ENCODE measurements at places on chromosomes 12 and 14.
A peak's percentile ranks its signal among the peaks of the same experiment; 100 is the strongest.

- peaks cover 1% of the 10 kb centered on the region for H3K4me1 ChIP-seq
- no peaks in the 10 kb centered on the region for H3K27me3 ChIP-seq
- H3K36me3 ChIP-seq = no peaks in the 10 kb centered on the region
- DNase-seq = no peak
- H3K27ac ChIP-seq = no peak overlapping the region
These were observed 69.2 kb downstream of the NOVA1 start for GRCh38 chr14:26528415-26529182.

GRCh38 chr14:54490445-54491175, 1.8 kb upstream of the GMFB start:
- no peak overlapping the region for H3K4me3 ChIP-seq
- H3K36me3 ChIP-seq = no peaks in the 10 kb centered on the region
- no peak overlapping the region for H3K27ac ChIP-seq
- H3K27me3 ChIP-seq = peaks cover 5% of the 10 kb centered on the region

DNA sequence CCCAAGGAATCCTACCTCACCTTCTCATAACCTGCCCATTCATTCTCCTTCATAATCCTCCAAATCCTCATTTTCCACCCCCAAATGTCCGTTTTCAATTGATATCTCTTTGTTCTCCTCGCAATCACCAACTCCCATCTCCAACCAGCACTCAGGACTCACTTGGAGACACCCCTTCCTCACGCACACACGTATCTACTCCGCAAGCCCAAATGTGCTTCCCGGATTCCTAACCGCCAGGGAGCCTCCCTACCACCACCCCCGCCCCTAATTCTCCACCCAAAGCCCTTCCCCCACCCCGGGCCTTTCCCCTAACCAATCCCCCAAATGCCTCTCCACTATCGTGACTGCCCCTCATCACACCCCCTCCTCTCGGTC, 304 bp downstream of the KCTD10 start:
- DNase-seq = no peak
- peaks cover 6% of the 10 kb centered on the region for H3K4me1 ChIP-seq
- H3K27me3 ChIP-seq = no peaks in the 10 kb centered on the region
- H3K36me3 ChIP-seq = no peaks in the 10 kb centered on the region
- H3K27ac ChIP-seq = peak overlapping the region; percentile 100
- peak overlapping the region; percentile 100 for H3K4me3 ChIP-seq

- H3K4me1 ChIP-seq = no peaks in the 10 kb centered on the region
- no peak overlapping the region for H3K4me3 ChIP-seq
- no peaks in the 10 kb centered on the region for H3K36me3 ChIP-seq
- H3K27me3 ChIP-seq = peaks cover 1% of the 10 kb centered on the region
- H3K27ac ChIP-seq = no peak overlapping the region
These were observed 16.1 kb upstream of the SLC38A4 start for GRCh38 chr12:46841891-46842290.

DNA sequence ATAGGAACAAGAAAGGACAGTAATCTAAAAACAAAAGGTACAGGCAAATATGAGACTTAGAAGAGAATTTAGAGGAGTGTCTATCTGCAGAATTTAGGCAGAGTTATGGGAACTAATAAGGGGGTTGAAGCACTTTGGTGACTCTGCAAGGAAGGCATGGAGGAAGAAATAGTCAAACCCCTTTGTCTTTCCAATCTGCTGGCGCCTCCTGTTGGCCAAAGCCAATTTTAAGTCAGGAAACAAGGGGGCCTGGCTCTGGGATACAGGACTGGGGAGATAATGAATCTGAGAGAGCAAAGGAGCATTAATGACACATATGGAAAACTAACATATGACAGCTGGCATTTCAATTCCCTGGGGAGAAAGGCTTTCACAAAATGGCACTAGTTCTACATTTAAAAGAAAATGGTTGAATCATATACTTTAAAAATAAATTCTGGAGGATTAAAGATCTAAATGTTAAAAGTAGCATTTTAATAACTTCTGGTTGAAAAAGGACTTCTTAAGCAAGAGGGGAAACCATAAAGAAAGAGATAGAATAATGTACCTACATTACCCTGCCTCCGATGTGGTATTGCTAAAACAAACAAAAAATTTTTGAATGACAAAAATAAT, 48.5 kb upstream of the CSRP2 start:
- H3K36me3 ChIP-seq = no peaks in the 10 kb centered on the region
- peak overlapping the region; percentile 96 for H3K27ac ChIP-seq
- H3K4me3 ChIP-seq = peak overlapping the region; percentile 53
- H3K4me1 ChIP-seq = peaks cover 22% of the 10 kb centered on the region
- DNase-seq = peak; percentile 84

DNA sequence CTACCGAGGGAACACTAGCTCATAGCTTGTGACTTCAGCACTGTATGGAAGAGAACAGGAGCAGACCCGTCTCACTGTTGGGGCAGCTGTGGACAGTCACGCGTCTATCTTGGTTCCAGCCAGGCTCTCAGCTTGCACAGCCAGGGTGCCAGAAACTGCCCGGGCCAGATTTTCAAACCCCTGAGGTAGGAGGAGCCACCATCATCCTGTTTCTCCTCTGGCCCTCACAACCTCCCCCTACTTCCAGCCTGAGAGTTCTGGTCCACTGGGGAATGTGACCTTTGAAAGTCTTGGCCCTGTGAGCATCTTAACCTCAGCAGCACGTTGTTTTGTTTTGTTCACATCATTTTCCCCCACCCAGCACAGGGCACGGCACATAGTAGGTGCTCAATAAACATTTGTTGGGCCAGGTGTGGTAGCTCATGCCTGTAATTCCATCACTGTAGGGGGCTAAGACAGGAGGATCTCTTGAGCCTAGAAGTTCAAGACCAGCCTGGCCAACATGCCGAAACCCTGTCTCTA, 50.4 kb downstream of the PSMA6 start:
- peak overlapping the region; percentile 14 for H3K27ac ChIP-seq
- no peak for DNase-seq
- H3K36me3 ChIP-seq = no peaks in the 10 kb centered on the region

DNA sequence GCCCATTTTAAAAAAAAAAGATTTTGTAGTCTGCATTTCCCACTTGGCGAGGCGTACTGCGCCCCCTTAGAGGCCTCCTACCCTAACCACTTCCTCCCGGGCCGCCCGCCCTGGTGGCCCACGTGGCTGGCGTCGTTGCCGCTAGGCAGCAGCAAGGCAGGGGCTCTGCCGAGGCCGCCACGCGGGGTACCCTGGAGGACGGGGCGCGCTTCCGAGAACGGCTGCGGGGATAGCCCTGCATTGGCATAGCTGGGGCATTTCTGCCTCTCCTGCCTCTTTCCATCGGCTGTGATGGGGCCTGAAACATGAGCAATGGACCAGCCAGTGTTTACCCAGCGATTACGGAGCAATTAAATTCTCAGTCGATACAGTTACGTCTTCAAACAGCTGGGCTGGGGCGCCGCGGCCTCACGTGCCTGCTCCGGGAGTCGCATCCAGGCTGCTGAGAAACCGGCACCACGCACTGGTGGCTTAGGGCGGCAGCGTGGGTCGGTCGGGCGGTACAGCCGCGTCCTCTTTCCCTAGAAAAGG, 38.0 kb downstream of the IQSEC3 start:
- DNase-seq = no peak
- H3K4me3 ChIP-seq = no peak overlapping the region

GRCh38 chr14:79077096-79077495, 906.9 kb downstream of the NRXN3 start:
- no peak overlapping the region for H3K27ac ChIP-seq
- no peak for DNase-seq
- H3K4me1 ChIP-seq = no peaks in the 10 kb centered on the region
- no peaks in the 10 kb centered on the region for H3K27me3 ChIP-seq
- H3K36me3 ChIP-seq = no peaks in the 10 kb centered on the region
- no peak overlapping the region for H3K4me3 ChIP-seq

GRCh38 chr14:95875831-95876760, 536 bp upstream of the TUNAR start:
- peak overlapping the region; percentile 80 for H3K4me3 ChIP-seq
- peaks cover 9% of the 10 kb centered on the region for H3K27me3 ChIP-seq
- no peaks in the 10 kb centered on the region for H3K36me3 ChIP-seq
- H3K27ac ChIP-seq = no peak overlapping the region
- peak; percentile 71 for DNase-seq

GRCh38 chr14:95045106-95045701, 112.1 kb downstream of the DICER1 start:
- no peak overlapping the region for H3K27ac ChIP-seq
- DNase-seq = no peak
- H3K27me3 ChIP-seq = peaks cover 9% of the 10 kb centered on the region
- H3K4me1 ChIP-seq = peaks cover 1% of the 10 kb centered on the region
- H3K4me3 ChIP-seq = no peak overlapping the region

GRCh38 chr12:71686658-71687025, 760 bp downstream of the TMEM19 start:
- H3K27me3 ChIP-seq = no peaks in the 10 kb centered on the region
- peak overlapping the region; percentile 95 for H3K4me3 ChIP-seq
- peaks cover 6% of the 10 kb centered on the region for H3K4me1 ChIP-seq
- no peak for DNase-seq

DNA sequence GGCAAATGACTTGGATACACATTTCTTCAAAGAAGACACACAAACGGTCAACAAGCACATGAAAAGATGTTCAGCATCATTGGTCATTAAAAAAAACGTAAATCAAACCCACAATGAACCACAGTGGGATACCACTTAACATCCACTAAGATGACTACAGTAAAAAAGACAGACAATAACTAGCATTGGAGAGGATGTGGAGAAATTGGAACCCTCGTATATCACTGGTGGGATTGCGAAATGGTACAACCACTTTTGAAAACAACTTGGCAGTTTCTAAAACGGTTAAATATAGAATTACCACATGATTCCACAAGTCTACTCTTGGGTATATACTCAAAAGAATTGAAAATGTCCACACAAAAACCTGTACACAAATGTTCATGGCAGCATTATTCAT, 25.2 kb upstream of the PPFIBP1 start:
- H3K4me3 ChIP-seq = no peak overlapping the region
- no peaks in the 10 kb centered on the region for H3K4me1 ChIP-seq
- DNase-seq = no peak
- no peaks in the 10 kb centered on the region for H3K36me3 ChIP-seq
- H3K27me3 ChIP-seq = no peaks in the 10 kb centered on the region
- H3K27ac ChIP-seq = no peak overlapping the region

DNA sequence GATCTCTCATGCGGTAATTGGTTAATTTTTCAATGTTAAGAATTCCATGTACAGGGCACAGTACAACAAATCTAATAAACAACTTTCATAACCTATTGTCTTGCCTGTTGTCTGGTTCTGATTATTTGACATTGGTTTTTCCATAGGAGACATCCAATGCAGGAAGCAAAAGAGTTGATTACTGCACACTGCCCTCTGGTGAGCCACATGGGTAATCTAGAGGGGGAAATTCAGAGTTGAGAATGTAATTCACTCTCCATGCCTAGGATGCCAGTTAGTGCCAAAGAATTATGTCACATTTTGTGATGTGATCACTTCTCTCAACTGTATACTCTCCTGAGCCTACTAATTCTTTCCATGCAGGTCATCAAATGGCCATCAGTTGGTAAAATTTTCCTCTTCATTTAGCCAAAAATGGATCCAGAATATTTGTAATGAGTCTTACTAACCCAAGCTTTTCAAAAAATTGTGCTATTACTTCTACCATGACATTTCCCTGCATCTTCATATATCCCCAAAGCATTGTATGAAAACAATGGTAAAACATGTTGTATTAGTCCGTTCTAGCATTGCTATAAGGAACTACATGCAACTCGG, 17.7 kb upstream of the CCDC91 start:
- H3K36me3 ChIP-seq = no peaks in the 10 kb centered on the region
- H3K4me3 ChIP-seq = no peak overlapping the region
- peaks cover 11% of the 10 kb centered on the region for H3K4me1 ChIP-seq
- H3K27ac ChIP-seq = no peak overlapping the region
- DNase-seq = peak; percentile 27
- peaks cover 2% of the 10 kb centered on the region for H3K27me3 ChIP-seq

DNA sequence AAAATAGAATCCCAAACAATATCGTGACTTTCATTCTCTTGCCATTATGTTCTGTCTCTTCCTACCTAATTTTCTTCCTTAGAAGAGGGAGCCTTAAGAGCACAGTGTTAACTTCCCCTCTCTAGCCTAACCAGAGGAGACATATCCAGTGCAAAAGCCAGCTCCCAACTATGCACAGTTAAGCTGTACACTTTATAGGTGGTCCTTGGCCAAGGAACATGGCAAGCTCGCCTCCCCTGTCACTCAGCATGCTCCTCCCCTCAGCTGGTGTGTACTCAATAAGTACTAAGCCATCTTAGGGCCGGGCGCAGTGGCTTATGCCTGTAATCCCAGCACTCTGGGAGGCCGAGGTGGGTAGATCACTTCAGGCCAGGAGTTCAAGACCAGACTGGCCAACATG, 255.1 kb upstream of the TMPO start:
- H3K36me3 ChIP-seq = no peaks in the 10 kb centered on the region
- H3K4me1 ChIP-seq = no peaks in the 10 kb centered on the region
- no peak overlapping the region for H3K27ac ChIP-seq

GRCh38 chr14:22843123-22843925, 6.9 kb downstream of the MMP14 start:
- H3K36me3 ChIP-seq = no peaks in the 10 kb centered on the region
- no peak overlapping the region for H3K27ac ChIP-seq
- peaks cover 8% of the 10 kb centered on the region for H3K27me3 ChIP-seq
- no peak for DNase-seq
- peaks cover 6% of the 10 kb centered on the region for H3K4me1 ChIP-seq

DNA sequence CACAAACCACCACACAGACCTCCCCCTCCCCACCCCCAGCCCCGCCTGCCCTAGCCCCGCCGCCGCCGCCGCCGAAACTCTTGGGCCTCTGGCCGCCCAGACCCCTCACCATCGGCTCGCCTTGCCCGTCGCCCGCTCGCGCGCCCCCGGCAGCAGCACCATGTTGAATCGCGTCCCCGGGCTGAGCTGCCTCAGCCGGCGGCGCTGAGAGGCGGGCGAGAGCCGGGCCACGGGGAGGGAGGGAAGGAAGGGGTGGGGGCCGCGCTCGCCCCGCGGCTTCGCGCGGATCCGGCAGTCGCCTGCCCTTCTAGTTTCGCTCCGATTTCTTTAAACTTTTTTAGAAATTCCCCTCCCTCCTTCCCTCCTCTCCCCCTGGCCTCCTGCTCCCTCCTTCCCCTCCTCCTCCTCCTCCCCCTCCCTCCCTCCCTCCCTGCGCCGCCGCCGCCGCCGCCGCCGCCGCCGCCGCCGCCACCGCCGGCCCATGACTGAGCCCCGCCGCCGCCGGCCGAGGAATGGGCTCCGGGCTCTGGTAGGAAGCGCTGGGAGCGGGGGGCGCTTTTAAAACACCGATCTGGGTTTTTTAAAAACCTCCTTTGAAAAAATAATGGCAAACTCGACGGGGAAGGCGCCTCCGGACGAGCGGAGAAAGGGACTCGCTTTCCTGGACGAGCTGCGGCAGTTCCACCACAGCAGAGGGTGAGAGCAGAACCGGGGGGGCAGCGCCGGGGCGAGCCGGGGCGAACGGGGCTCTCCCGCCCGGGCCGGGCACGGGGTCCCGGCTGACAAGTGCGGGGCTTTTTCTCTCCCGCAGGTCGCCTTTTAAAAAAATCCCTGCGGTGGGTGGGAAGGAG, at the start of gene ARID2:
Gene ARID2, plus strand, starts transcription at position 474 of the 851 bp plus-strand sequence. Its CDS starts 131 bp downstream, at position 605.
- H3K27ac ChIP-seq = peak within 1 kb of the TSS; percentile 100
- H3K27me3 ChIP-seq = peaks cover 10% of the 10 kb centered on the region
- peaks cover 20% of the 10 kb centered on the region for H3K4me1 ChIP-seq
- peak; percentile 74 for DNase-seq
- H3K36me3 ChIP-seq = no peaks in the 10 kb centered on the region
- peak within 1 kb of the TSS; percentile 99 for H3K4me3 ChIP-seq

All from glutamatergic neuron (in vitro differentiated cells).